ENCODE measurements at places on chromosomes 5 and 9.

GRCh38 chr9:38282756-38283155, 109.7 kb upstream of the ALDH1B1 start:
- no peak for DNase-seq

GRCh38 chr5:10490927-10491672, 49.4 kb downstream of the ROPN1L start:
- no peak for DNase-seq

- no peak for DNase-seq
These were observed 3.6 kb upstream of the CPEB4 start for GRCh38 chr5:173884402-173885053.

GRCh38 chr9:14524873-14525515, 168.2 kb downstream of the ZDHHC21 start:
- DNase-seq: no peak

GRCh38 chr5:76855961-76856360, 6.1 kb downstream of the S100Z start:
- no peak for DNase-seq

DNA sequence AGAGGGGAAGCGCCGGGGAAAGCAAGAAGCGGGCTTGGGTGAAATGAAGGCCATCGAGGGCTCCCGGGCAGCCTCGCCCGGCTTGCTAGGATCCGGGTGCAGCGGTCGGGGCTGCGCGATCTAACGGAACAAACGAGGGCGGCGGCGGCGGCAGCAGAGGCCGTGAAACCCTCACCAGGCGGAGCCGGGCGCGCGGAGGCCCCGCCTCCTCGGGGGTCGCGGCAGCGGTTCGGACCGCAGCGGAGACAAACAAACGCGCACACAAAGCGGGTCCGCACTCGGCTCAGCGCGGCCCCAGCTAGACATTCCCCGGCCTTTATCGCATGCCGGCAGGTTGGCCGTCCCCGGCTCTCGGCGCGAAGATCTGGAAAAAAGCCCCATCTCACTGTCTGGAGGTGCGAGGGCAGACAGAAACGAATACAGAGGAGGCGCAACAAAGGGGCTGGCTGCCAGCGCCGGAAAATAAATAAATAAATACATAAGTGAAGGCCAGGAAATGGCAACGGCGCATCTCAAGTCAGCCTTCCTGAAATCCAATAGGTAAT, 10.5 kb upstream of the TRIM36 start:
- DNase-seq: no peak

- no peak for DNase-seq
These were observed 72.9 kb downstream of the ANGPTL2 start for GRCh38 chr9:127049581-127049980.

- no peak for DNase-seq
These were observed 73.4 kb downstream of the C9orf85 start for GRCh38 chr9:71984831-71985281.

- no peak for DNase-seq
These were observed 3.3 kb upstream of the MSMP start for GRCh38 chr9:35757226-35757891.

DNA sequence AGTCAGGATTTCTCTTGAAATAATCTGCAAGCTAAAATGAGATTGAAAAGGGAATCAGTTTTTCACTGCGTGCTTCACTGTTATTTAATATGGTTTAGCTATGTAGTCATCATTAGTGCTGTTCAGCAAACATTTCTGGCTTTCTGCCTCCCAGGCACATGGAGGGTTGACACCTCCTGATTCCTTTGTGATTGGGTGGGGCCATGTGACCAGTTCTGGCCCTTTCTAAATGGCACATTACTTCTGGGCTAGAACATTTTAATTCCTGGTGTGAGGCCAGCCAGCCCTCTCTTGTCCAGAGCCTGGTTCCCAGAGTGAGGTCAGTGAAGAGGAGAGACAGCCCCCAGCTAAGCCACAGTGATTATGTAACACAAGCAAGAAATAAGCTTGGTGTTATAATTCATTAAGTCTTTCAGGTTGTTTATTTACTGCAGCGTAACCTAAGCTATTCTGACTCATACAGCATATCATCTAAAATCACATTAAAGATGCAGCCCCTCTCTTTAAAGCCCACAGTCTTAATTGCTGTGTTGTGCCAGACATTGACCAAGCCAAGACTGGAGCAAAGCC, 17.4 kb upstream of the ARSI start:
- DNase-seq: no peak

DNA sequence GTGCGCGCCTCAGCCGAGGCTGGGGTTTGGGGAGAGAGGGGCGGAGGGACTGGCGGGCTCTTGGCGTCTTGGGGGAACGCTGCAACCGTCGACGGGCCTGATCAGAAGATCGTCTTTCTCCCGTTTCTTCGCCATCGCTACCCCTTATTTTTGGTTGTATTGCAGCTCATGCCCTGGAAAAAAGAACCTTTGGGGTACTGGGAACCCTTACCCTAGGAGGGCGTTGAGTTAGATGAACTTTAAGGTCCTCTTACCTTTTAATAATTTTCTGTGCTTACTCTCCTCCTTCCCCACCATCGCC, 719 bp downstream of the PAIP2 start:
- DNase-seq: peak; percentile 58

- DNase-seq: no peak
These were observed 11.1 kb downstream of the LHX6 start for GRCh38 chr9:122217640-122218039.

- DNase-seq: no peak
These were observed 12.3 kb downstream of the RXRA start for GRCh38 chr9:134338394-134339182.

GRCh38 chr5:111117136-111117535, 25.0 kb downstream of the WDR36 start:
- no peak for DNase-seq

- DNase-seq: no peak
These were observed 214.5 kb upstream of the RASA1 start for GRCh38 chr5:87053146-87053545.

GRCh38 chr5:10059556-10059955, 190.1 kb downstream of the ATPSCKMT start:
- DNase-seq: no peak

GRCh38 chr9:104961701-104962359, 33.9 kb upstream of the ABCA1 start:
- DNase-seq: no peak

GRCh38 chr9:134914501-134914834, 3.2 kb downstream of the FCN1 start:
- no peak for DNase-seq

- no peak for DNase-seq
These were observed 51.9 kb upstream of the UBAC1 start for GRCh38 chr9:136013116-136013515.

DNA sequence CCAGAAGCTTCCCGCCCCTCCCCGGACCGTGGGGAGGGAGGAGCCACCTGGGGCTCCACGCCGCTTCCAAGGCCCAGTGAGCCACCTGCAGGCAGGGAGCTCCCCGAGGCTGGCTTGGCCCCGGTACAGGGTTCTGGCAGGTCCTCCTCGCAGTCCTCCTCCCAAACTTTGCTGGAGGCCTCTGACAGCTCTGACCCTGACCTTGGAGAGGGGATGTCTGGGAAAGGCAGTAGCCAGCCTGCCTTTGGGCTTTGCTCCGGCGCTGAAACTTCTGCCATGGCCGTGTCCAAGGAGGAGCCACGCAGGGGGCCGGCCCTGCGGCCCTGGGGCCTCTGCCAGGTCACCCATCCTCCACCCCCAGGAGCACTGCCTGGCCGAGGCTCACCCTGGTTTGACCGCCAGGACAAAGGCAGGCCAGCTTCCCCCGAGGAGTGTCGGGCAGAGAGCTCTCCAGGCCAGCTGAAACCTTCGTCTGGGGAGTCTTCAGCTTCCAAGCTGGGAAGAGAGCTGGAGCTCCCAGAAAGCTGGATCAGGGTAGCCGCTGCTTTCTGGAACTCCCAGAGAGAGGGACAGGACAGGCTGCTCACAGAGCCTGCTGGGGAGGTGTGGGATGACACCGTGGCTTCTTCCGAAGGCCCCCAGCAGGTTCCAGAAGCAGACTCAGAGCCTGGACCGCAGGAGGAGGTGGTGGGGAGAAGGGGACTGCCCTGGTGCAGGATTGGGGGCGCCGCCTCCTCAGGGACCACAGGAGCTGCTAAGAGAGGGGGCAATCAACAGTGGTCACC, 9.0 kb upstream of the QSOX2 start:
- DNase-seq: no peak

DNA sequence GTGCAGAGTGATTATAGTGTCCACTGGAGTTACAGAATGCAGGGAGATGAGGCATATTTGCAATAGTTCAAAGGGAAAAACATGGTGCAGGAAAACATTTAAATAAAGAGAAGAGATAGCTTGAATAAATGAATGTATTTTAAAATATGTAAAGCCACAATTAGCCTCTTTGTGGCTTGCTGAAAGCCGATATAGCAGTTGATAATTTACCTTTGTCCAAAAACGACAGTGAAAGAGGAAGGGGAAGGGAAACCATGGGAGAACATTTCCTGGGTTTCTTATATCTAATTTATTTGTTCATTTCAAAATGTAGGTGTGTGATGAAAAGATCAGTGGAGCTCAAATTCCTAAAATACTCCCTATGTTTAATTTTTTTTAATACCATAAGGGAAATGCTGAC, 156.1 kb downstream of the DENND1A start:
- no peak for DNase-seq

- DNase-seq: no peak
These were observed 125.5 kb upstream of the RASGRF2 start for GRCh38 chr5:80834710-80835109.

- no peak for DNase-seq
These were observed 152.9 kb upstream of the NFIB start for GRCh38 chr9:14466828-14467227.

DNA sequence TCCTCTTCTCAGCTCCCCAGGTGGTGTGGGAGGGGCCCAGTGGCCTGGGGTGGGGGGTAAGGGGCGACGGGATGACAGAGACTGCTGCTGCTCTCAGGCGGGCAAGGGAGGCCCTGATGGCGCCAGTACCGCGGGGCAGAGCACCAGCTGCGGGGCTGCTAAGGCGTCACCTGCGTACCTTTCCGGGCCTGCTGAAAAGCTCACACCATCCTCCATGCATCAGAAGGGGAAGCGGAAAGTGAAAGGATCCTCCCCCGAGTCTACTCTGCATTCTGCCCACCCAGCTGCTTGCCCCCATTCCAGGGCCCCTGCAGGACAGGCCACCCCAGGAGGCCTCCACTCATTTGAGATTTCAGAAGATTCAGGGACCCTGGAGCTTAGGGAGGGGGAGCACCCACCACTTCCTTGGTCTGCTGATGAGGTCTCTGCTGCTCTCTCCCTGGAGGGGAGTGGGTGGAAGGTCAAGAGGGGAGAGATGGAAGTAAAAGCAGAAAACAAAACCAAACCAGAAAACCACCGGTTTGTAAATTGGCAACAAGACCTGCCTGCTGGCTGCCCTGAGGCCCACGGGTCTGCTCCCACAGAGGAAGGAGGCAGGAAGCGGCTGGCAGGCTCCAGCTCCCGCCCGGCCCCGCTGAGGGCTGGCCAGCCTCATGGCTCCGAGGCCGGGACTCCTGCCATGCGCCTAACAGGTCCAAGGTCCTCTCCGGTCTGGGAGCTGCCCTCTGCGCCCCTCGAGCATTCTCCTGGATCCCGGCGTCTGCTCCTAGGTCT, 33.6 kb downstream of the PRRT1B start:
- no peak for DNase-seq

DNA sequence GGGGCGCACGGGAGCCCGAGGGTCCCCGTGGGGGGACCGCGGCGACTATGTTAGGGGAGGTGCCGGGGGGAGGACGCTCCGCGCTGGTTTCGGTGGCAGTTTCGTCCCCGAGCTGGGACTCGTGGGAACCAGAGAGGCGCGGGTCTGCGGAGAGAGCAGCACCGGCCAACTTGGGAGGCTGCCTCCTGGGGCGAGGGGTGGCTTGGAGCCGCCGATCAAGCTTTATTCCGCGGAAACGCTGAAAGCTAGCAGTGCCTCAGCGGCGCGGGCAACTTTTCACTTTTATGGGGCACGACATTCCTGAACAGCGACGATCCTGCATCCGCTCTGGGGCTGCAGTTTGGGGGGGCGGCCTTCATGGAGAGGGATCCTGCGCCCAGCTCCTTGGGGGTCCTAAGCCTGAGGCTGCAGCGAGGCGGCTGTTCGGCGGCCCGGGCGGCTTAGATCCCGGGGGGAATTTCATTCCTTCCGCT, 369 bp downstream of the OCLN start:
- no peak for DNase-seq

GRCh38 chr5:158051036-158051435, 192.1 kb upstream of the CLINT1 start:
- no peak for DNase-seq

DNA sequence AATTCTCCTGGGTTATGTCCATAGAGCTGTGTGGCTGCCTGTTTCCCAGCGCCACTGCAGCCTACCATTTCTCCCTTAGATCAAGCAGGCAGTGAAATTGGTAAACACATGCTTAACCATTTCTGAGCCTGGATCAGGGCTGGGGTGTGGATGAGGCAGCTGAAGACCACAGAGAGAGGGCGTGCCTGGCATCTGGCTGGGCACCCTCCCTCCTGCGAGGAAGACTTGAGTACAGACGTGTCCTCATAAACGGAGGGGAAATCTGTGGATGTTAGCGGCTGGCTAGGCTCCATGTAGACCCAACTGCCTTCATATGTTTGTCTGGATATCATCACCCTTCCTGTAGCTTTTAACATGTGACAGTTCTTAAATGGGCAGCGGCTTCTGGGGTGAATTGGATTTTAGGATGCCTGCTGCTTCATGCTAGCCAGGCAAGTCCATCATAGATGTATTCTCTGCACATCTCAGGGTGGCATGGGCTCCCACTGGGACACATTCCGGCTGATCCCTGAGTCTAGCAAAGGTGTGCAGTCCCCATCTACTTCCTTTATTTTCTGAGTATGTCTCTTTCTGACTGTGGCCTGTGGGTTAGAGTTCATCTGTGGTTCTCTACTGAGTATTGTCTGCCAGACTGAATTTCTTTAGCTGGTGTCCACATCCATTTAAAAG, 11.0 kb downstream of the RGS3 start:
- no peak for DNase-seq

GRCh38 chr9:125493384-125493783, 213.6 kb downstream of the MAPKAP1 start:
- DNase-seq: no peak

- no peak for DNase-seq
These were observed 37.3 kb downstream of the DMGDH start for GRCh38 chr5:79032031-79032695.

- no peak for DNase-seq
These were observed 551.9 kb downstream of the PRELID2 start for GRCh38 chr5:145283141-145283810.

GRCh38 chr9:34991607-34992375, 2.2 kb downstream of the DNAJB5 start:
- no peak for DNase-seq

DNA sequence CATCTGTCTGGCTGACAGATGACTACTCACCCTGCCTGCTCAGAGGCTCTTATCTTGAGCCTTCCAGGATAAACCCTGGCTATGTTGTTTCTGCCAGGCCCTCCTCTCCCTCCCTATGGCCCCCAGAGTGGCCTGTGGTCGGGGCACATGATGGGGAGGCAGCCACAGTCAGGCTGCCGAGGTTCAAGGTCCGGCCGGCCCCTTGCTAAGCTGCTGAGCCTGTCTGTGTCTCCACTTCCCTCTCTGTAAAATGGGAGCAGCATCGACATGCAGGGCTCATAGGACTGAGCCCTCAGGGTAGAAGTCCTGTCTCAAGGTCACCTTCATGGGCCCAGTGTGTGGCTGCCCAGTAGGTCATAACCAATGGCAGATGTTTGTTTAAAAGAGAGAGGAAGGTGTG, 28.5 kb downstream of the WNK2 start:
- DNase-seq: no peak

GRCh38 chr9:72065076-72065475, 4.7 kb upstream of the C9orf57 start:
- DNase-seq: no peak

- DNase-seq: no peak
These were observed 211.9 kb upstream of the PAPPA start for GRCh38 chr9:115941561-115942315.

Data from activated CD4-positive, alpha-beta T cell treated with anti-CD3 and anti-CD28 coated beads for 24 hours (primary cell).